SK-MEL-5 (cell line): ENCODE measurements at places on chromosomes 7 and 10. TPM values are rescaled to one million over a fixed set of nuclear protein-coding genes. Genes with fewer than 3 reads are reported as not detected.

ACBD7 gene
- total RNA-seq = 0.21 and 0.69 TPM in 2 replicates

GRCh38 chr7:25831062-25831691 lies 320.8 kb upstream of the NFE2L3 start:
- no peak for DNase-seq

DNA sequence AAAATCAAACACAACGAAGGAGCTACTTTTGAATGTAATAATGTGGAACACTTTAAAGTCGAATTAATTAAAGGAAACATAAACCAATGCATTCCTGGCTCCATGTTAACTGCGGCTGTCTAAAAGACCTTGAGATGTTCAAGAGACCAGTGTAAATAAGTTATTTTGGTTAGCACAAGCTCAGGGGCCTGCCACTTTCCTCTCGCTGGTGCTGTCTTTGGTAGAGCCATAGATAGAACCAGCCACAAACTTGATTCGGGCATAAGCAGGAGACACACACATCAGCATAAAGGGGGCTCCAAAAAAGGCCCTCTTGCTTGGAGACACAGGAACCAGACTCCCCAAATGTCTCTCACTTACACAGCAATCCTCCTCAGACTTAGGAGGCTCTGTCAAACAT lies 121.6 kb upstream of the TBX20 start:
- no peak for DNase-seq

GRCh38 chr10:95273393-95274312 lies 17.1 kb downstream of the PDLIM1 start:
- DNase-seq = no peak

DNA sequence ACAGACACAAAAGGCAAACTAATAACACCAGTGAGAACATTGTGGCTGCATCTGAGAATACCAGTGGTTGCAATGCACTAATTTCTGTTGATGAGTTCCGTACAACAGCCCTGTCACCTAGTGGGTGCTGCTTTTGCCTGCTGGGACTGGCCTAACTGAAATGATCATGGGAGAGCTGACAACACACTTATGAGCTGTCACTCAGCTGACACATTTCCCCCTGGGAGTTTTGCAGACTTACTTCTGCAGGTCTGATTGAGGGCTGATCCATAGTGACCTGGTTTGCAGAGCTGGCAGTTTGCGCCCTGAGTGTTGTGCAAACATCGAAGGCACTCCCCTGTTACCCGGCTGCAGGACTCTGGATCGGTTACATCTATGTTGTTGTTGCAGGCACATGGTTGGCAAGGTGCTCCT lies 60.6 kb upstream of the LAMB1 start:
- DNase-seq = no peak

GRCh38 chr10:104862-105565 lies 30.2 kb upstream of the ZMYND11 start:
- DNase-seq = no peak

- DNase-seq = no peak
These were observed 606.9 kb downstream of the POM121L12 start for GRCh38 chr7:53642361-53642760.

DNA sequence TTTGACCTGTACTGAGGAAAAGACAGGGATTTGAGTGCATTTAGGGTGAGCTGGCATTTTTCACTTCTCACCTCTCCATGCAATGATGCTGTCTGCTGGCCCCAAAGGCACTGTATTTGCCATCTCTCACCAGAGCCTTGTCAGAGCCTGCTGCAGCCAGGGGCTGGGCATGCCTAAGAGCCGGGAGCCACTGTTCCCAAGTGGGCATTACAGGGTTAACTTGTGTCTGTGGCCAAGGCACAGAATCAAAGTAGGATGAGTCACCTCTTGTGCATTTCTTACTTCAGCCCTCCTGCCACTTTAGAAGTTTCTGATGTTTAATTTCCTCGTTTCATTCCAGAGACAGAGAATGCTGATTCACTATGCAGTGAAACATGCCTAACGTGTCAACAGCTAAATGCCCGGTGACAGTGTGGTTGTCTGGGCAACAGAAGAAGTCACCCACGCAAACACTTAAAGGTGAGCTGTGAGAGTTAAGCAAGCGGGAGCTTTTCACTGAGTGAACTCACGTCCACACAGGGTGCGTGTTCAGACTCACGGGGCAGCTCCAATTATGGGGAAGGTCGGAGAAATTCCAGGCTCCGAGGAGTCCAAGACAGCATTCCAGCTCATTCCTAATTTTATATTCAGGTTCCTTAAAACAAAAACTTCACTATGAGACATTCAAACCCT lies 57.1 kb upstream of the IGFBP3 start:
- peak; percentile 75 for DNase-seq

GRCh38 chr7:75772081-75773077 lies at the start of gene CCL26:
Gene CCL26, minus strand, starts transcription at chr7:75772211. Its CDS starts 35 bp downstream, at chr7:75772176.
- no peak for DNase-seq

DNA sequence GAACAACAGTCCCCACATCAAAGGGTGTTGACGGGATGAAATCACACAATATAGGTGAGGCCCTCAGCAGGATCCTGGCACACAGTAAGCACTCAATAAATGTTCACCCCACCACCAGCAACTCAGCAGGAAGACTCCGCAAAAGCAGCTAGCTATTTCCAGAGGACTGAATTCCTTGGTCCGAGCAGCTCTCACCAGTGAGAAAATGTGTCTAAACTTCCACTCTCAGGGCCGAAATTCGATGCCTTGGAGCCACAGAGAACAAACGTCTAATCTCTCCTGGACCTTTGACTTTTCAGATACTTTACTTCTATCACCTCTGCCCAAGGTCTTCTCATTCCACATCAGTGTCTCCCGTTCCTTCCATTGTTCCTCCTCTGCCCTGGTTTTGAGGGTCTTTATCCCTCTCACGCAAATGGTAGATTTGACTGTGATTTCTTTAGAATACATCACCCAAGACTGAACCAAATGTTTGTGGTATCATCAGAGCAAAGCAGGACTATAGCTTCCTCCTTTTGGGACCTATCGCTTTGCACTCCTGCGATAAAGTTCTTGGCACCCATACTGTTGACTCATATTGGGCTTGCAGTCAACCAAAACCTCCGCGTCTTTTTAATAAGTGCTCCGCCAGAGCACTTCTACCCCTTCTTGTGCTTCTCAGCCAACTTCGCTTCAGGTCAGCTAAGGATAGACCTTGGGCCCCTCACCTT lies 903 bp upstream of the NT5C2 start:
- no peak for DNase-seq
